ENCODE measurements at places on chromosomes 2 and 18.

- DNase-seq: no peak
Measured at GRCh38 chr18:59029663-59030429, 109.8 kb upstream of the SEC11C start.

GRCh38 chr2:203030991-203031390 lies 16.3 kb downstream of the NBEAL1 start:
- DNase-seq: no peak

DNA sequence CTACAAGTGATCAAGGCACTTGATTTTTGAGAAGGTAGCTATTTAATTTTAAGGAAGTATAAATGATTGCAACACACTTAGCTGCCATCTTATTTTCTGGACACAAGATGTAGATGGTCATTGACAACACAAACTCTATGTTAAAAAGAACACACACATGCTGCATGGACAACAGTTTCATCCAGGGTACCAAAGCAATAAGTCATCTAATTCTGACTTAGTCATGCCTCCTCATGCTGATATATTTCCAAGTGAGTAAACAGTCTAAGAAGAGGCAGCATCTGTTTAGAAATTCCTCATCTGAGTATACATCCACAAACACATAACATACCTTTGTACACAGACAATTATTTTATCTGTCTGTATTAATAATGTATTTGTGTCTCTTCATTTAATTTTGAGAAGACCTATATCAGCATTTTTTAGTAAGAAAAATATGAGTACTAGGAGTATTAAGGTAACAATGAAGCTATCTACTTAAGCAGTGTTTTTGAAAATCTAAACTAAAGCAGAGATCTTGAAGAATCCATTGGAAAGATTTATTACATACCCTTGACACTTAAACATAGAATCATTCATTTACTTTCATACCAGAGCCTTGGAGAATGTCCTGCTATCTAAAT lies 84.9 kb downstream of the SCN1A start:
- DNase-seq: no peak

GRCh38 chr18:57583297-57583835 lies 3.1 kb downstream of the FECH start:
- no peak for DNase-seq

DNA sequence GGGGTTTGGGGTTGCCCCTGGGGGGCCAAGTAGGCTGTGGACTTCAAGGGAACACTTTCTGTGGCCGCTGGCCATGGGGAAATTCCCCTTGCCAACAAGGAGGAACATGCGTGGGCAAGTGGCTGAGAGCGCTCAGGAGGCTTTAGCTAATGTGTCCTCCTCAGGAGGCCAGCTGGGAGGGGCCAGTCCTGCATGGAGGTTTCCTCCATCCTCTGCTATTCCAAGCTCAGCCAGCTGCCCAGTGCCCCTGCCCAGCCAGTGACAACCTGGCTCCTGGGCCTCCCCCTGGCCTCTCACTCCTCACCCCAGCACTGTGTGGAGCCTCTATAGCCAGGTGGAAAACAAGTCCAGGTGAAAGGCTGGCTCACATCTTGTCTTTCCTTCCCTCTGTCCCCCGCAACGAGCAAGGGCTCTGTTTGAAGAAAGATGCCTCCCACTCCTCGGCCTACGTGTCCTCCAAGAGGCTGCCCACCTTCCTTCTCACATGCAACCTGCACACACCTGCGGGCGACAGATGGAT lies 64.4 kb upstream of the DAPL1 start:
- DNase-seq: no peak

- no peak for DNase-seq
Measured at GRCh38 chr2:120568089-120568974, 167.3 kb upstream of the GLI2 start.

DNA sequence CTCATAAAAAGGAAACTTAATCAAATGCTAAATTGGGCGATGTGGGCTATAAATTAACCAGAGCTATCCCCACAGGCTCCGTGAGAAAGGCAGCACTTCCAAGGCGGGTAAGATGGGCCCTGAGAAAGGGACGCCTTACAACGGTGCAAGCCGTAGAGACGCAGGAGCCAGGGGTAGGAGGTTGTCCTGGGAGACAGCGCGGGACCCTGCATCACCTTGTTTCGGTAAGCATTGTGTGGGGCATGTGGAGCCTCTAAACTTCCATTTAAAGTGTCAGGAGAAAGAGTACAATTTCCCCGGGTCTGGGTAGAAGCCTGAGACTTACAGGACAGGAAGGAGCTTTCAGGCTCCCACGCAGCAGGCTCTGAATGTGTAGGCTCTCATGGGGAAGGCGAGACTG lies 1.2 kb upstream of the PER2 start:
- DNase-seq: no peak

All from stimulated activated CD8-positive, alpha-beta memory T cell treated with anti-CD3 and anti-CD28 coated beads, Interleukin-15, amount 100 ng/mL, for 1 hour (primary cell).